ENCODE measurements at places on chromosomes 1 and 21.
A peak's percentile ranks its signal among the peaks of the same experiment; 100 is the strongest.

DNA sequence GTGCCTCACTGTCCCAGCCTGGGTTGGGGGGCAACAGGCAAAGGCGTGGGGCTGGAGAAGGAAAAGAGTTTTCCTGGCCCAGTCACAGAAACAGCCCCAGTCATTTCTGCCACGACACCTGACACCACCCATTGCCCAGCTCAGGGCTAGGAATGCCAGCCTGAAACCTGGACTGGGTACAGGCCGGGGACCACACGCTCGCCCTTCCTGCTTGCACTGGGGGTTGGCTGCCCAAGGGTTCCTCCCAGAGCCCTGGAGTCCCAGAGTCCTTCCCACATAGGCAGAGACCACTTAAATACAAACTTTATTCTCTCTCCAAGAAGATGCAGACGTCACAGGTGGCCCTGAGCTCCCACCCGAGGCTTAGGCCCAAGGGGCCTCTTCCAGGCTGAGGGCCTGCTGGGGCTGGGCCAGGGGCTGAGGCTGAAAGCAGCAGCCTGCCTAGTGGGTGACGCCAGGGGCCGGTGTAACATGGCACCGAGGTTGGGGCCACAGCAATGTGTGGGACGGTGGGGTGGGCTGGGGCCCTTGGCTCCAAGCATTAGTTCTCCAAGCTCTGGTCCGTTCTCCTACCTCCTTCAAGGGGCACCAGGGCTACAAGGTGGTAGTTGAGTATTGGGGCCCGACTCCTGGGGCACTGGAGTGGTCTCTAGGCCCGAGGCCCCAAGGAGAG is 1.6 kb downstream of the TMEM52 start:
- DNase-seq: no peak

GRCh38 chr1:209861242-209861641 is 33.5 kb downstream of the UTP25 start:
- DNase-seq: no peak

DNA sequence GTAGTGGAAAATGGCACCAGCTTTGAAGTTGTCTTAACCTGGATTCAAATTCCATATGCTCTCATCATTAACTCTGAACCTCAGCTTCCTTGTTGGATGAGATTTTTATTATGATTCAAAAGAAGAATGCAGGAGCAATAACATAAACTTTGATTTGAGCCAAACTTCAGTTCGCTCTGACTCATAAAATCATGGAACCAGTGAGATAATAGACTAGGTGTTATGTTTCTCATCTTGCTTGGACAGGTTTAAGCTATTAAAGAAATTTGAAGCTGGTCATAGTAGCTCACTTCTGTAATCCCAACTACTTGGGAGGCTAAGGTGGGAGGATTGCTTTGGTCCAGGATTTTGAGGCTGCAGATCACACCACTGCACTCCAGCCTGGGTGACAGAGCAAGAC is 172.8 kb downstream of the CLEC20A start:
- DNase-seq: no peak

DNA sequence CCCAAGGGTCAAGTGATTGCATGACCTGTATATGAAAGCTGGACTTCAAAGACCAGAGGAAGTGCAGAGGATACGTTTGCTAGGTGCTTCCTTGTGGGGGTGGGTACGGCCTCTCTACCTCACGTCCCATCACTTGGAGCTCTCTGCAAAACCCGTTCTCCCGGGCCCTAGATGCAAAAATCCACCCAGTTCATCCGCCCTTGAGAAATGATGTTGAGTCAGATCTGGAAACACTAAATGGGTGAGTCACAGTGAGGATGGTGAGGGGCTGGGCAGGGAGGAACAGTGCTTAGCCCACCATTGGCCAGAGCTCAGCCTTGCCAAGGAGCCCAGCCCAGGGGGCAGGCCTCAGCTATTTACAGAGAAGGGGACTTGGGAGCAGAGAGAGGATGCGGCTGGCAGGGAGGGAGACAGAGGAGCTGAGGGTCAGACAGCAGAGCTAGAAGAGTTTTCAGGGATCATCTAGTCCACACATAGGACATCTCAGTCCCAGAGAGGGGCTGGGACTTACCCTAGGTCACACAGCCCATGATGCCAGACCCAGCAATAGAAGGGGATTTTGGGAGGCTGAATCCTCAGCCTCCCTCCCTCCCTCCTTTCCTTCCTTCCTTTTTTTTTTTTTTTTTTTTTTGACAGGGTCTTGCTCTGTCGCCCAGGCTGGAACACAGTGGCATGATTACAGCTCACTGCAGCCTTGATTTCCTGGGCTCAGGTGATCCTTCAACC is 14.6 kb downstream of the ARHGEF10L start:
- DNase-seq: no peak

DNA sequence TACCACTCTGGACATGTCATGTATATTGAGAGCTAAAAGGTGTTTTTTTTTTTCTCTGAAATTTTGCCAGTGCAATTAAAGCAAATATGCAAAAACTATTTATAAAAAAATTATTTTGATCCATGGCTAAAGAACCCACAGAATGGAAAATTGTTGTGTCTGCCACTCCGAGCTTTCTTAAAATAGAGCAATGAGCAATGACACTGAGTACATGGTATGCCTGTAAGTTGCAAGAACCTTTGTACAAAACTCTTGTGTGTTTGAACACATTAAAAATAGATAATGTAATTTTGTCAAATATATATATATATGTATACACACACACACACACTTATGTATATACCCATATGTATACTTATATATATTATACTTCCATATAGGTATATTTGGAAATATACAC is 1530.9 kb upstream of the B3GALT2 start:
- no peak for DNase-seq

DNA sequence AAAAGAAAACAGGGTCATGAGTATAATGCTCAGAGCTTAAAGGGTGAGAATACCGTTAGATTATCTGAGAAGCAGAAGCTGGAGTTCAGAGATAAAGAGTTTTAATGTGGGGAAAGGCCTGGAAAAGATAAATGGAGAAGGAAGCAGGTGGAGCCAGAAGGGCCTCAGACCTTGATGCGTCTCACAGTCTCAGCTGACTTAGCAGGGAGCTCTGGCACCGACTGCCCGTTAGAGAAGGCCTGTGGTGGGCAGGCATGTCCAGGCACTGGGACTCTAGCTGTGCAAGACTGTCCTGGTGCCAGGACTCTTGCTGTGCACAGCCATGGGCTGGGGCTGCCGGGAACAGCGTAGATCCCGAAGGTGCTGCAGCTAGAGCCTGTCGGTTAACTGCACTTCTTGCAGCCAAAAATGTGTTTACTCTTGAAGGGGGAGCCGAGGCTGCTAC is 3.8 kb upstream of the SLAMF9 start:
- no peak for DNase-seq

GRCh38 chr1:145961425-145962156 is 2.8 kb downstream of the ANKRD34A start:
- peak; percentile 86 for DNase-seq

DNA sequence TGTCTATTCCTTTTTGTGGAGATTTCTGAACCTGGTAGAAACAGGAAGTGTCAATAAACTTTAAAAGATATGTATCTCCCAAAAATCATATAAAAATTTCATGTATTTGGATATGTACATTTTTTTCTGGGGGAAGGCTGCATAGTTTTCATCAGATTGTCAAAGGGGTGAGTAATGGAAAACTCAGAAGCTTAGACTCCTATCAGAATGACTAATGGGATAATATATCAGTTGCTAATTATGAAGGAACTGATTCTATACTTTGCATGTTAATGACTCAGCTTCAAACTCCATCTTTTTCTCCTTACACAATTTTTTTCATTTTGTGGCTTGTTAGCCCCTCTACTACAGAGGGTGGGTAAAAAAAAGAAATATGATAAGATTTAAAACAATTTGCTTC is 55.9 kb downstream of the GON4L start:
- no peak for DNase-seq

DNA sequence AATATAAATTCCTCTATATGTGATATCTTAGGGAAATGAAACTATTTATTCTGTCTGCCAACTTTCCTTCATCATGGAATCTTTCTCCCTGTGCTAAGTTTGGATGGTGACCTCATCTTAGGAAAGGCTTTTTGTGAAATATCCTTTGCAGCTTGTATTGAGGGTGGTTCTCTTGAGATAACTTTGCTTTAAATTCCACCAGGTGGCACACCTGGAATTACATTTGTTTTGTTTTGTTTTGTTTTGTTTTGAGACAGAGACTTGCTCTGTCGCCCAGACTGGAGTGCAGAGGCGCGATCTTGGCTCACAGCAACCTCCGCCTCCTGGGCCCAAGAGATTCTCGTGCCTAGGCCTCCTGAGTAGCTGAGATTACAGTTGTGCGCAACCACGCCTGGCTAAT is 7.6 kb upstream of the CD1A start:
- no peak for DNase-seq

DNA sequence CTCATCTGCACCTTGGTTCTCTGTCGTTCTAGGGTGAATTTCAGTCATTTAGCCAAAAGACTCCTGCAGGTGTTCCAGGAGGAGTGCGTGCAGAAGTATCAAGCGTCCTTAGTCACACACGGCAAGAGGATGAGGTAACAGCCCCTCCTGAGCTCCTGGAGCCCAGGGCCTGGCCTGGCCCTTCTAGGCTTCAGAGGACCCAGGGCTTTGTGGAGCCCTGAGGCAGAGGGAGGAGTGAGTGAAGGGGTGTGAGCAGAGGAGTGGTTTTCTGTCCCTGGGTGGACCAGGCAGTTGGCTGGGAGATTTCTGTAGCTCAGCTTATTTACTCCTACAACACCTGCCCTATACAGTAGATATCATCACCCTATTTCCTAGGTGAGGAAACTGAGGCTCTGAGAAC is 15.7 kb upstream of the RASSF5 start:
- DNase-seq: no peak

GRCh38 chr1:117481410-117481809 is 114.2 kb downstream of the MAN1A2 start:
- no peak for DNase-seq

- no peak for DNase-seq
Measured at GRCh38 chr1:230682882-230683610, 30.9 kb downstream of the AGT start.

DNA sequence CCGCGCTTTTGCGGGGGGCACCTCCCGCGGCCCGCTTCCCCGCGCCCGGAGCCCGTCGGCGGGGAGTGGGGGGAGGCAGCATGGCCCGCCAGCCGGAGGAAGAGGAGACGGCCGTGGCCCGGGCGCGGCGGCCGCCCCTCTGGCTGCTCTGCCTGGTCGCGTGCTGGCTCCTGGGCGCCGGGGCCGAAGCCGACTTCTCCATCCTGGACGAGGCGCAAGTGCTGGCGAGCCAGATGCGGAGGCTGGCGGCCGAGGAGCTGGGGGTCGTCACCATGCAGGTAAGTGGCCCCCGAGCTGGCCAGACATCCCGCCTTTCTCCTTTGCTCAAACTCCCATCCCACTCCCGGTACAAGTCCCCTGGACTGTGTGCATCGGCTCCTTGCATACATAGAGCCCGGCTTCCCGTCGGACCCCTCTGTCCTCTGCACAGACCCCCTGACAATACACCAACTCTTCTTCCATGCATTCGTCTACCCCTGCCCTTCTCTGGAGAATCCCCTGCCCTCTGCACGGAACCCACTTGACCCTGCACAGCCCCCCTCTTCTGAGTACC is 812 bp downstream of the CACHD1 start:
- DNase-seq: no peak

GRCh38 chr1:41927118-41927517 is 8.4 kb upstream of the HIVEP3 start:
- no peak for DNase-seq

GRCh38 chr1:213136190-213136917 is 85.3 kb downstream of the RPS6KC1 start:
- DNase-seq: no peak

- DNase-seq: no peak
Measured at GRCh38 chr1:116161877-116162390, 50.7 kb downstream of the MAB21L3 start.

- DNase-seq: no peak
Measured at GRCh38 chr1:47592296-47593012, 154.6 kb downstream of the FOXD2 start.

GRCh38 chr21:42218836-42219605 is at the start of gene ABCG1:
TSS of gene ABCG1 (plus strand) at chr21:42219140. CDS start at chr21:42219263, 123 bp downstream.
- DNase-seq: peak; percentile 89

DNA sequence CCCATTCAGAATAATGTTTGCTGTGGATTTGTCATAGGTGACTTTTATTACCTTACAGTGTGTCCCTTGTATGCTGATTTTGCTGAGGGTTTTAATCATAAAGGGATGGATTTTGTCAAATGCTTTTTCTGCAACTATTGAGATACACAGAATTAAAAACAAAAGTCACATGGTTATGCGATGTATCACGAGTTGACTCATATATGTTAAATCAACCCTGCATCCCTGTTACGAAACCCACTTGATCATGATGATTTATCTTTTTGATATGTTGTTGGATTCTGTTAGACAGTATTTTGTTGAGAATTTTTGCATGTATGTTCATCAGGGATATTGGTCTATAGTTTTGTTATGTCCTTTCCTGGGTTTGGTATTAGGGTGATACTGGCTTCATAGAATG is 10.7 kb upstream of the OR2T34 start:
- DNase-seq: no peak

GRCh38 chr1:162175379-162176081 is 106.0 kb downstream of the NOS1AP start:
- DNase-seq: no peak

- no peak for DNase-seq
Measured at GRCh38 chr1:53999920-54000319, 18.1 kb downstream of the LDLRAD1 start.

GRCh38 chr1:6207921-6208320 is 2.0 kb downstream of the RNF207 start:
- no peak for DNase-seq

DNA sequence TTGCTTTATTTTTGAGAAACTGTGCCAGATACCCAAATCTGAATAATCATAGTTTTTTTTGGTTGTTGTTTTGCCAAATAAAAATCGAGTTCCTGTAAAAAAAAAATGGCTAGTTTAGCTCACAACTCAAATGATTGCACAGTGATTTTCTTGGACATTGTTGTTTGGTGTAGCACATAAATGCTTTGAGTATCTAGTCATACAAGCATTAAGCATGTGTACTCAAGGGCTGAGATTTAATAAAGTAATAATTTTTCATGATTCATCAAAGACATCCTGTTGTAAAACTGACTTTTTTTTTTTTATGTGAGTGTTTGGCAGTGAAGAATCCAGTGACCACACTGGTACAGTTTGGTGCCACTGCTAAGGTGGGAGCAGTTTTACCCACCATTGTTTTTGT is 18.8 kb downstream of the ITSN1 start:
- DNase-seq: no peak

- DNase-seq: no peak
Measured at GRCh38 chr1:46274225-46275029, 26.9 kb downstream of the RAD54L start.

- DNase-seq: no peak
Measured at GRCh38 chr1:21324368-21325141, 34.3 kb upstream of the ECE1 start.

DNA sequence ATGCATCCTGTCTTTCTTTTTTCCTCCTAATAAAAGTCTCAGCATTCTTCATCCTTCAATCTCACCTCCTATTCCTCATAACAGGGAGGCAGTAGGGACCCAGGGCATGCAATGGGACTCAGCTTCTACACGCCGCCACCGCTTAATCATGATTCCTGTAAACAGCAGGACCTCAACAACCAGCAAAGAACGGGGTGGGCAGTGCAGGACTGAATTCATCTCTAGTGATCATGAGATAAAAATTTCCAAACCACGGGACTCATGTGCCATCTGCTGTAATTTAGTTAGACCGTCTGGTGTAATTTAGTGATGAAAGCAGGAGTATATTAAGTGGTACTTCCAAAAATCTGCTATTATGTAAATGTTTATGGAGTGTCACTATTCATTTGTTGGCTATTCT is 5.4 kb downstream of the PRAMEF12 start:
- DNase-seq: peak; percentile 3

GRCh38 chr1:116886291-116886878 is 23.3 kb upstream of the PTGFRN start:
- DNase-seq: no peak

GRCh38 chr1:15060104-15060503 is 93.4 kb upstream of the TMEM51 start:
- no peak for DNase-seq
